Muscle of arm (tissue), 14 donors: ENCODE measurements at places on chromosomes 5 and 9. TPM values are rescaled to one million over a fixed set of nuclear protein-coding genes. Genes with fewer than 3 reads are reported as not detected.
A peak's percentile ranks its signal among the peaks of the same experiment; 100 is the strongest.

The ANKRD31 gene
- polyA plus RNA-seq = not detected

DNA sequence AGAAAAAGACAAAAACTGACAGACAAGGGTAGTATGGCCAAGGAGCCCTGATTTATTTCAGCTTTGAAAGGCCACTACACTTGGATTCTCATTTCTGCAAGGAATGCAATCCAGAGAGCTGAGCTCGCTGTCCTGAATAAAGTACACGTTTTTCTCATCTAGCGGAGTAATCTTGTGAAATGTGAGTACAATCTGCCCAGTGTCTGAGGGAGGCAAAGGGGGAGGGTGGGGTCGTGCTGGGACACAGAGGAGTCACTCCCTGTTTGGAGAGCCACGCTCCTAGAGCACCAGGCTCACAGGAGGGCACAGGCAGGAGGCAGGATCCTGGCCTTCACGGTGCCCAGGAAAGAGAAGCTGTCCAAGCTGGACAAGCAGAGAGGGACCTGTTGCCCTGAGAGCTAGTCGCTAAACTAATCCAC lies 51.0 kb upstream of the IFNK start:
- peak; percentile 6 for DNase-seq

DNA sequence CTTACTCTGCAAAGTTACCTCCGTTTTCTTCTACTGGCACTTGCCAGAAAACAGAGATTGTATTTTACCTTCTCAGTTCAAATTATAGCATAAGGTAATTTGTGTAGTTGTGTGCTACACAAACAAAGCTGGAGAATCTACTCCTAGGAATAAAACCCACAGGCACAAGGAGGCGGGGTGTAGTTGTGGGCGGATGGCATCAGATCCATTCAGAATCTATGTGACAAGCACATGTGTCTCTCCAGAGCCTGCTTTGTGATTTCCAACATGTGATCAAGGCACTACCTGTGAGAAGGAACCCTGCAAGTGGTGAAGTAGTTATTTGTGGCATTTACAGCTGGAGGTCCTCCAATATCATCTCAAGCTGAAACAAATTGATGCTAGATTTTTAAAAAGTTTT lies 39.0 kb downstream of the GAS1 start:
- no peak for DNase-seq

- DNase-seq = peak; percentile 49
These were observed 174.0 kb downstream of the GDNF start for GRCh38 chr5:37665889-37666288.

- DNase-seq = no peak
These were observed 18.6 kb downstream of the CTNNAL1 start for GRCh38 chr9:108994695-108995094.

GRCh38 chr5:68679041-68679440 lies 414.8 kb upstream of the SLC30A5 start:
- DNase-seq = no peak

- DNase-seq = no peak
These were observed 158.9 kb downstream of the ENTREP1 start for GRCh38 chr9:69483886-69484422.

GRCh38 chr5:14720236-14720923 lies 55.9 kb downstream of the OTULIN start:
- DNase-seq = no peak

DNA sequence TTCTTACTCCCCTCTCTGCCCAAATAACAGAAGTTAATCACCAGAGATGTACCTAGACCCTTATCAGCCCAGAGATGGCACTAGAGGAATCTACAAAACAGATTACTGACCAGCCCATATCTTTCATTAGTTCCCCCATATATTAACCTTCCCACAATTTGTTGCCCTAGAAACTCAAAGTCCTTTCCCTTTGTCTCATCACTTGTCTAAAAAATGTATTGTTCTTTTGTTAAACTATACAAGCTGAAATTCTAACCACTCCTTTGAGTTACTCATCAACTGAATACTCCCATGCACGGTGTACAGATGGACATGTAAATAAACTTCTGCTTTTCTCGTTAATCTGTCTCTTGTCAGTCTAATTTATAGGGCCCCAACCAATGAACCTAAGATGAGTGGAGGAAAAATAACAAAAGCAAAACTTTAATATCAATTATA lies 130.9 kb downstream of the CCDC192 start:
- DNase-seq = no peak

- no peak for DNase-seq
These were observed 452.9 kb downstream of the CSNK1G3 start for GRCh38 chr5:123964884-123965283.

GRCh38 chr5:39120052-39120420 lies 45.8 kb upstream of the RICTOR start:
- no peak for DNase-seq

- DNase-seq = no peak
These were observed 42.9 kb downstream of the WNK2 start for GRCh38 chr9:93226819-93227218.

DNA sequence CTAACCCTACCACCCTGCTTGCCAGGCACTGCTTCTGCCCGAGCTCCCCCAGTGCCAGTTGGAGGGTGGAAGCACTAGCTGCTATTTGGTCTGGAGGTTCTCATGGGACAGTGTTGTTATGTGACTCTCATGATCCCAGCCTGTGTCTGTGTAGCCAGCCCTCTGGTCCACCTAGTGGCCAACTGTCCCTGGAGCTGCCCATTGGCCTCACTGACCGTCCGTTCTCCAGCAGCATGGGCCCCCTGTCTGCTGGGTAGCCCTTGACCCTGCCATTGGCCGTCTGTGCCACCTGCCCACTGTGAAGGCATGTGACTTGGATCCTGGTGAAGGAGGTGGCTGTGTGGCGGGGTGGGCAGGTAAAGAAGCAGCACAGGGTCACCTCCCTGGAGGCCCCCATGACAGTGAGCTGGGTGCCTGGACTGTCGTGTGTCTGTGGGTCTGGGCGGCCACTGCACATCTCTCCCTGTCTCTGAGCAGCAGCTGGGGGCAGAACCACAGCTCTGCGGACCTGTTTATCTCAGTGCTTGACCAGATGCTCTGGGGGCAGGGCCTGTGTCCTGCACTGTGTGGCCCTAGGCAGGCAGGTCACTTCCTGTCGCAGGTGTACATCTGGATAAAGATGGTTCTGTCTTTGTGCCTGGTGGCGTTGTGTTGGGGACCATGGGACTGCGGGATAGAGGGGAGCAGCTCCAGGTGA lies 11.4 kb downstream of the PHF2 start:
- no peak for DNase-seq

- peak; percentile 54 for DNase-seq
These were observed 757 bp downstream of the CDC26 start for GRCh38 chr9:113274474-113275156.
